AG04449 (cell line): ENCODE measurements at places on chromosomes 12 and 14.

DNA sequence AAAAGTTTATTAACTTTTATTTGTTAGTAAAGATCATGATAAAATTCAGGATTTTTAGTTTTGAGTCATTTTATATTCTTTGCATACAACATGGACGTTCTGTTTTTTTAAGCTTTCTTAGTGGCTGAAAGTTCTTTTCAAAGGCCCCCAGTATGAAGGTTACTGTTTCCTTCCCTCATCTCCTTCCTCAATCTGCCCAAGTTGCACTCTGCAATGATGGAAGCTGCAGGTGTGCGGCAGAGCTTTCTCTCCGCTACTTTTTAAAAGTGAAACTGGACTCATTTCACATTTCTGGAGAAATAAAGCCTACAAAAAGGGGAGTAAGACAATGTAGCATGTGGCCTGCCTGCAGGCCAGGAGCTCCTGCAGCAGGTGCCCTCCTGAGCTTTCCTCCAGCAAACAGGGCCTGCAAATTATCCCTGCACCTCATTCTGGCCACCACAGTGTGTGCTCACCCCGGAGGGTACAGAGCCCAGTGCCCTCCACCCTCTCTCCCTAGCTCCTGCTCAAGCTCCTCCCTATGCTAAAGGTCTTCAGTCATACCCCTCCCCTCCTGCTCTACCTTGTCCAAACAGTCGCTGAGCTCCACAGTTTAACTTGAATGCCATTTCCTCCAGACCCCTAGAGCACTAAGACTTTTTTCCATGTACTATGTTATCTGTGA is 78.9 kb downstream of the SETD3 start:
- no peak for DNase-seq

DNA sequence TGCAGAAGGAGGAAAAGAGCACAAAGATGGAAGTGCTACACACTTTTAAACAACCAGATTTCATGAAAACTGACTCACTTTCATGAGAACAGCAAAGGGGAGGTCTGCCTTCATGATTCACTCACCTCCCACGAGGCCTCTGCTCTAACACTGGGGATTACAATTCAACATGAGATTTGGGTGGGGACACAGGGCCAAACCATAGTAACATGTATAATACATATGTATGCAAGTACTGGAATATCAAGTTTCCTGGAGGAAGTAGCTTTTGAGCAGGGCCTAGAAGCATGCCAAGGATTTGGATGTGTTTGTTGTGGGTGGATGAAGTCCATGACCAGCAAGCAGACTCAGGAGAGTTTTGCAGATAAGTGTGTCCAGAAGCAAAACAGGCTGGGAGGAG is 409.0 kb downstream of the RGS6 start:
- no peak for DNase-seq

DNA sequence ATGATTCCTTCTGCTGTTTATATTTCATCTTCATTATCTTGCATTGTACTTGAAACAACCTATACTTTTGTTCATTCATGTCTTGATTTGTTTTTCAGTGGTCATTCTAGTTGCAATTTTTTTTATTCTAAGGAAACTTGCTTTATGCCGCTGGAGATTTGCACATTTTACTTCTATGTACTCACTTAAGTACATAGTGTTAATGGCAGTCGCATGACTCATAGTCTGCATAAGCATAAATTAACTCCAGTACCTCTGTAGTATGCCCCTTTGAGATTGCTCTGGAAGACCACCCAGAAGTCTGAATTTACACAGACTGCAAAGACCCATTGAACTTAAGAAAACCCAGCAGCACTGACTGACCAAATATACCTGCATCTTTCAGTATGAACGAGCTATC is 77.0 kb downstream of the MSRB3 start:
- peak; percentile 14 for DNase-seq

- DNase-seq = peak; percentile 59
These were observed 24.2 kb upstream of the NEDD1 start for GRCh38 chr12:96882862-96883261.

DNA sequence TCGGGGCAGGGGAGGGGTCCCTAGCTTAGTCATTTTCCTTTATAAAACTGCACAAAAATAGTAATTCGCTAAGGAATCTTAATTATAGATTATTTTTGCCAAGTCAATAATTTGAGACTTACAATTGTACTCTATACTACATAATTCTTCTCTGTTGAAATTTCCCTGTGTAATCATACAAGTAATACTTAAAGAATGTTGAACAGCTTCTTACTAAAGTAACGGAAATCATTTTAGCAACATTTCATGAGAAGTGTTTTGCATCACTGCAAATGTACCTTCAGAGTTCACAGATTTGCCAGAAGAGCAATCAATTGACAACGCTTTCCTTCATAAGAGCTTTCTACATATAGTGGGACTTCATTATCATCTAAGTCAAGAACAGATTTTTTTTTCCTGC is 7.9 kb upstream of the GNG2 start:
- no peak for DNase-seq

GRCh38 chr12:22477894-22478287 is 66.5 kb downstream of the C2CD5 start:
- DNase-seq = no peak

DNA sequence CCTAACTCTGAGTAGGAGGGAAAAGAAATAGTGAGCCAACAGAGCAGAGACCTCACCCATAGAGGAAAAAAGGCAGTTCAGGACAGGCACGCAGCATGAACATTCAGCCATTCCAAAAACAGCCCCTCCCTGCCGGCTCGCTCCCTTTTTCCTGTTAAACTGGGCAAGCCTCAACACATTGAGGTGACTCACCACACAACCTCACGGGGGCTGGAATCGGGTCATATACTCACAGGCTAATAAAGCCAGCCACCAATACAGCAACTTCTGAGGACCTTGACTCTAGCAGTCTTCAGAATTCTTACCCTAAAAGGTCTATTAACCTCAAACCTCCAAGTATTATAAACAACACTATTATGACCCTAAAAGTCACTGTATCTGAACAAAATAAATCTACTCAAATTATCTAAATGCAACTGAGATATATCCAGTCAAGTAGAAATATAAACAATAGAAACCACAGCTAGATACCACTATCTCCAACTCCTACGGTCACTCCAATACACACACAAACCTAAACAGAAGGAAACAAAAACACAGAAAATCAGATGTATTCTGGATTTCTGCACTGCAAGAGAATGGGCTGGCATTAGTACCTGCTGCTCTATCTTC is 6.3 kb downstream of the YBX3 start:
- peak; percentile 59 for DNase-seq

- DNase-seq = no peak
These were observed 140.6 kb downstream of the ETNK1 start for GRCh38 chr12:22765421-22766130.
